ENCODE measurements at places on chromosomes 3 and 15.
A peak's percentile ranks its signal among the peaks of the same experiment; 100 is the strongest.

- no peak for DNase-seq
These were observed 102.6 kb downstream of the TFG start for GRCh38 chr3:100811779-100812507.

DNA sequence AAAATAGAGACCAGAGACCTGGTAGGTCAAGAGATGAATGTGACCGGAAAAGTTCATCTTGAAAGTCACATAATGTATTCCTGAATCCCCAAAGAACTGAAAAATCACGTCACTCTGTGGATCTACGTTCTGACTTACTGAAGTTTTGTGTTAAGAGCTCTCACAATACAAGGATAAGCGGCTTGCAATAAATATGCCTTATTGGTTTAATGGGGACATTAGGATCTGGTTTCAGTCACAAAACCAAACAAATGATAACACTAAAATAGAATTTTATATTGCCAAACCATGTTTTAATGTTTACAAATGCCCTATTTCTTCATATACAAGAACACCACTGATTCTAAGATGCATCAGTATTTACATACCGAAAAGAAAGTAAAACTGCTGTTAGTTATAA, 164.2 kb downstream of the FMN1 start:
- DNase-seq = no peak

DNA sequence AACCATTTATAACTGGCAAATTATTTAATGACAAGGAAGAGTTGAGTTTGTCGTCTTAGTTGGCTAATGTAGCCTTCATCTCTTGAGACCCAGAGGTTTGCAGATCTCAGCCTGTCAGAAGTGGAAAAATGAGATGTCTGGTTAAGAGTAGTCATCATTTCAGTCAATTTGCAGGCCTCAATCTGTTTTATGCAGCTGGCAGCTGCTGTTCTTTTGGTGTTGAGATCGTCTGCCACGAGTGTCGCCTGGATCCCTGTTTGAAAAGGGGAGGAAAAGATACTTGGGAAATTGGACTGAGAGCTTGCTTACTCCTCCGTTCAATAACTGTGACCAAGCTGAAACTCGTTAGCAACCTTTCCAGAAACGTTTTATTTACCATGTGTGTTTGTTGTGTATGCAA, 2.3 kb downstream of the PHLDB2 start:
- no peak for DNase-seq

- DNase-seq = peak; percentile 29
These were observed 63.5 kb upstream of the CLDN18 start for GRCh38 chr3:137946356-137946973.

- DNase-seq = no peak
These were observed 337.1 kb upstream of the LRRFIP2 start for GRCh38 chr3:37511463-37511920.

DNA sequence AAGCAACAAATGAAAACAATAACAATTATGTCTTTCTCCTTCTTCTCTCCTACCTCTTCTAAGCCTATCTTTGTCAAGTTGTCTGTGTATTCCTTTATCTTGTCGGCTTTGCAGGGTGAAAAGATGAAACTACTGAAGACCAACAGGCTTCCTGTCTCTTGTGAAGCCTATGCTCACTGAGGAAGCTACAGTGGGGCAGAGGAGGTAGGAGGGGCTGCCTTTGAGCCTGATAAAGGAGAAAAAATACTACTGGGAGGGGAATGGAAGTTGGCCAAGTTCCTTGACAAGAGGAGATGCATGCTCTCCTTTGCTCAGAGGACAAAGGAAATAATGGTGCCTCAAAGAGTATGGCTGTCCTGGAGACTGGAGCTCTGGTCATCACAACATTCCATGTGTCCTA, 92.0 kb downstream of the IGSF11 start:
- no peak for DNase-seq

Data from CD4-positive, alpha-beta T cell treated with Interleukin-15 for 1 hour (primary cell).